ENCODE measurements at places on chromosomes 16 and 17.
A peak's percentile ranks its signal among the peaks of the same experiment; 100 is the strongest.

- no peak for DNase-seq
These were observed 8.6 kb upstream of the LASP1NB start for GRCh38 chr17:38916771-38917170.

- peak; percentile 46 for DNase-seq
These were observed 13.1 kb downstream of the RAPGEFL1 start for GRCh38 chr17:40190197-40191021.

DNA sequence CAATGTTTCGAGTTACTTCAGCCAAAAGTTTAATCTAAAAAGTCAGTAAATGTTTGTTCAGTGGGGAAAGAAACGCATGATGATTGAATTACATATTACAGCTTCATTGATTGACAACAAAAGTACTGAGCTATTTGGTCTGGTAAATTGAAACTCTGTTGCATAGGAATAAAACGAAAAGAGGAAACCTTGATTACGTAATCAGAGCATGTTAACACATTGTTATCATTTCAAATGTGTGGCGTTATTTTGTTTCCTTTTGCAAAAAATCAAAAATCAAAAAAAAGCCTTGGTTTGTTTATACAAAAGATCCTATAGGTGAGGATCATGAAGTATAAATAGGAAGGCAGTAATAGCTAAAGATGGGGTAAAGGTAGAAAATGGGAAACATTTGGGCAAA lies 19.5 kb upstream of the CA10 start:
- no peak for DNase-seq

- DNase-seq = no peak
These were observed 4.2 kb downstream of the CCL3 start for GRCh38 chr17:36085765-36086164.

- DNase-seq = no peak
These were observed 415.8 kb upstream of the KIF2B start for GRCh38 chr17:53406907-53407306.

GRCh38 chr17:79028496-79029326 lies 4.7 kb downstream of the C1QTNF1 start:
- no peak for DNase-seq
